ENCODE measurements at places on chromosomes 5 and 9.

GRCh38 chr5:176816043-176816745, 5.8 kb downstream of the UNC5A start:
- no peak for DNase-seq

GRCh38 chr5:163424836-163425235, 12.6 kb upstream of the CCNG1 start:
- DNase-seq: no peak

DNA sequence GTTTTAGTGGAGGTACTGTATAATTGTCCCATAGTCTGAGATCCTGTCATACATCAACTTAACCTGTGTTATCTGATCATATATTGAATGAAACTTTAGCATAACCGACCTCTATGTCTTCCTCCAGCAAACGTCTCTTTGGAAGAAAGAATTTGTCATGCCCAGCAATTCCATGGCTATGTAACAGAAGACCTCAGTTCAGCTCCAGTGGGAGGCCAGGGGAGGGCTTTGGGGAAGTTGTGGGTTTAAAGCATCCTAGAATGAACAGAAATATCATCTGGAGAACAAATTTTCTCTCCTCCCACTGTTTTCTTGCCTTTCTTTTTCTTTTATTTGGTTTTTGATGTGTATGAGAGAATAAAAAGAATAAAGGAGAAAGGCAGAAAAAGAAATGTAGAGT, 164.5 kb downstream of the GAS1 start:
- no peak for DNase-seq

GRCh38 chr9:127181315-127181580, 58.8 kb upstream of the ANGPTL2 start:
- peak; percentile 24 for DNase-seq

GRCh38 chr5:158470764-158471534, 612.0 kb upstream of the CLINT1 start:
- DNase-seq: no peak

DNA sequence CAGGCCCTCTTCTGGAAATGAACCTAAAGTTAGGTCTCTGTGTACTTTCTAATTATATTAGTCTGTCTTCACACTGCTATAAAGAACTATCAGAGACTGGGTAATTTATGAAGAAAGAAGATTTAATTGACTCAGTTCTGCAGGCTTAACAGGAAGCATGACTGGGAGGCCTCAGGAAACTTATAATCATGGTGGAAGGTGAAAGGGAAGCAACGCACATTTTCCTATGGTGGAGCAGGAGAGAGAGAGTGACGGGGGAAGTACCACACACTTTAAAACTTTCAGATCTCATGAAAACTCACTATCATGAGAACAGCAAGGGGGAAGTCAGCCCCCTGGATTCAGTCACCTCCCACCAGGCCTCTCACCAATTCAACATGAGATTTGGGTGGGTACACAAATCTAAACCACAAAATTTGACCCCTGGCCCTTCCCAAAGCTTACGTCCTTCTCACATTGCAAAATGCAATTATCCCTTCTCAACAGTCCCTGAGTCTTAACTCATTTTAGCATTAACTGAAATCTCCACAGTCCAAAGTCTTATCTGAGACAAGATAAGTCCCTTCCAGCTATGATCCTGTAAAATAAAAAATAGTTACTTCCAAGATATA, 40.7 kb downstream of the TRIP13 start:
- DNase-seq: no peak

DNA sequence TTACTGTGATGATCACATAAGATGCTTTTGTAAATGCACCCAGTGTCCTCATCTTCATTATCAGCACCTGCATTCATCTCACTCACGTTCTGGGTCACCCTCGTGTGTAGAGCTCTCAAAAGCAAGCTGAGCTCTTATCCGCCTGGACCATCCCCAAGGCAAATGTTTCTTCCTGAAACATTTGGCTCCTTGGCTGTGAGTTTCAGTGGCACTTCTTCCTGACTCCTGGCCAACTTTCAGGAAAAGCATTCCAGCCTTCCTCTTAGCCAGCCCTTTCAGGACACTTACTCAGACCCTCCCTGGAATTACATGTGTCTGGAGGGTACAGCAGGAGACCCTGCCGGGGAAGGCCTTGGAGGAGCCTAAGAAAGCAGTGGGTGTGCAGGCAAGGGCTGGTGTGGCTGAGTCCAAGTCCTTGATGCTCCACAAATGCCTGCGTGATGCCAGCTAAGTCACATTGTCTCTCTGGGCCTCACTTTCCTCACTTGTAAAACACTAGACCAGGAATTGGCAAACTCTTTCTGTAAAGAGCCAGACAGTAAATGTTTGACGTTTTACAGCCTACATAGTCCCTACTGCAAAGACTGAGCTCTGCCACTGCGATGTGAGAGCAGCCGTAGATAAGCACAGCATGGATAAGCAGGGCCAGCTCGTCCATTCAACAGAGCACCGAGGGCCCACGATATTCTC, 72.1 kb downstream of the PDE6A start:
- DNase-seq: no peak

DNA sequence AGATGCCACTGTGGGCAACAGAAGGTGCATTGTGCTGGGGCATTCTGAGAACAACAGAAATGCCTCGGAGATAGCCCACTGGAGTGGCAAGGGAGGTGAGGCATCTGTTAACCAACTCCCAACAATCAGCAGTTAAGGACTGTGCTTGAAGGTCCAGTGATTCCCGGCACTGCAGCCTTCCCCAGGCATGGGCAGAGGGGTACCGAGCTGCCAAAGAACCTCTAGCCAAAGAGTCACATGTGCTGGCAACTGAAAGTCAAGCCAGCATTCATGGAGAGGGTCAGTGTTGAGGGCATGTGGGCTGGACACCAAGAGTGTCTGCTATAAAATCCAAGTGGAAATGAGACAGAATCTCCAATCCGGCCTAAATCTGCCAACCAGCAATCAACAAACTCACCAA, 149.6 kb downstream of the ASTN2 start:
- no peak for DNase-seq

DNA sequence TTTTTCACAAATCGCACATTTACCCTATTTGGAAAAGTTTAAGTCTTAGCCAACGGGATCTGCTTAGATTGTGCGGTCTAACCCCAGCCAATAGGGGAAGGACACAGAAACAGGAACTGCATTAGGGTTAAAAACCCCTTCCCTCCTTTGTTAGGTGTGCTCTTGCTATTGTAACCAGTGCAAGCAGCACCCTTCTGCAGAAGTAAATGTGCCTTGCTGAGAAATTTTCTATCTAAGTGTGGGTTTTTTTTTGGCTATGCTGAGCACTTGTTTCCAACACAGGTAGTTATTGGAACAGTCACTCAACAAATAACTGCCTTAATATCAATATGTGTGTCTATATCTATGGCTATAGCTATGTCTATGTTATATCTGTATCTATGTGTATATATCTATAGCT, 190.0 kb downstream of the TRIM32 start:
- no peak for DNase-seq

DNA sequence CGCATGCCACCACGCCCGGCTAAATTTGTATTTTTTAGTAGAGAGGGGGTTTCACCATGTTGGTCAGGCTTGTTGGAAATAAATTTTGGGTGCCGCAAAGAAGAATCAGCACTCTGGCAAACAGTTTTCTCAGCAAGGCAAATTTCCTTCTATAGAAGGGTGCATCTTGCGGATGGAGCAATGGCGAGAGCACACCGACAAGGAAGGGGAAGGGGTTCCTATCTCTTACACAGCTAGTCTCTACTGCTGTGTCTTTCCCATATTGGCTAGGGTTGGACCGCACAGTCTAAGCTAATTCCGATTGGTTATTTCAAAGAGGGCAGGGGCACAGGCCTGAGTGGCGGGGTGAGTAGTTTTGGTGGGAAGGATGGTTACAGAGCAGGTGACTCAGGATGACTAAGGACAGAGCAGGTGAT, 707 bp downstream of the GTF3C5 start:
- peak; percentile 68 for DNase-seq

GRCh38 chr5:137896560-137896959, 7.3 kb downstream of the PKD2L2 start:
- DNase-seq: no peak

- no peak for DNase-seq
Observed at GRCh38 chr9:79687131-79687447, 115.3 kb downstream of the TLE4 start.

DNA sequence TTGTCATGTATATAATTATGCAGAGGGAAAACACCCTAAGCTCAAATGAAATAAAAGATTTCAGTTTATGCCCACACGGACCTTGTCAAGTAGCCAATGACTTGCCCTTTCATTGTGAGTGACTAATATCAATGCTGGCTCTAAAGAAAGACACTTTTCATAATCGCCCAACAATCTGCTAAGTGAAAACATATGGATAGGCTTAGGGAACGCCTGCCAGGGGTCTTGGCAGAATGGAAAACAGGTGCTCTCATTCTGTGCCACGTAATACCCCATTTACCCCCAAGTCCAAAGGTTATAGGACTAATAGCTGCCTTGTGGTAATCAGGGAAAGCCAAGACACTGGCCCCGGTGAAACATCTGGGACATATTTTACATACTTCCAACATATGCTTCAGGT, 157.7 kb downstream of the SLF1 start:
- no peak for DNase-seq

DNA sequence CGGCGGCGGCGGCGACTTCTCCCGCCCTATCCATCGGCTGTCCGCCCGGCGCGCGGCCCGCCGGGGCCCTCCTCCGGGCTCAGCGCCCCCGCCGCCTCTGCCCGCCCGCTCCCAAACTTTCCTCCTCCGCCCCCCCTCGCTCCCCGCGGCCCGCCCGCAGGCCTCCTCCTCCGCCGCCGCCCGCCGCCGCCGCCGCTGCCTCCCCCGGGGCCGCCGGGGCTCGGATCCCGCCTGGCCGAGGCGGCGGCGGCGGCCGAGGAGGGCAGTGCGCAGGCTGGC, 460 bp upstream of the PBX3 start:
- DNase-seq: no peak

DNA sequence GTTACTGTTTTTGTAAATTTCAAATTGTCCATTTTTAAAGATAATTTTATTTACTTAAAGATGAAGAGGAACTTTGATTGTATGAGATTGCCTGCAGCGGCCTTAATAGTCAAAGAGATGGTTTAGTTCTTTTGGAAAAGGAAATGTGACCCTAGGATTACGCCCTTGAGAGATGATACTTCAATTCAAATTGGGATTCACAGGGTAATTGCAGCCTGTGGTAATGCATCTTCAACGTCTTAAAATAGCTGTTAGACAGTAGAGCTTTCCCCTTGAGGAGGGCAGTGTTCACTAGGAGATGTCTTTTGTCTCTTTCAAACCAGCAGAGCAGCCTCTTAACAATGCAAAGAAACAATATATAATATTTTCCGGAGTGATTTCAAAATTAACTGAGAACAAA, 127.1 kb downstream of the TAF11L14 start:
- DNase-seq: no peak

DNA sequence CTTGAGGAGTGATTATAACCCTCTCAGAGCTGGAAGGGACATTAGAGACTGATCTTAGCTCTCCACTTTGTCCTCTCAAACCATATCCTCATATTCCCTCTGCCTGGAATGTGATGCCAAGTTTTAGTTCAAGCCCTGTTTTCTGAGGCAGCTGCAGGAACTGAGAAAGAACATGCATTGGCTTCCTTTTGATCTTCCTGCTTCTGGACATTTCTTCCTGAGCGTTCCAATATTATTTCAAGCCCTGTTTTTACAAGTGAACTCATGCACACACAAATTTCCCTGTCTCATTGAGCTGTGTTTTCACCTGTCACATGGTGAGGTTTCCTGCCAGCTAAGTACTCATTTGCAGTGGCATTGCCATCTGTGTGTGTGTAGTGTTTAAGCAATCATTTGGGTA, 17.0 kb downstream of the FOCAD start:
- DNase-seq: no peak

DNA sequence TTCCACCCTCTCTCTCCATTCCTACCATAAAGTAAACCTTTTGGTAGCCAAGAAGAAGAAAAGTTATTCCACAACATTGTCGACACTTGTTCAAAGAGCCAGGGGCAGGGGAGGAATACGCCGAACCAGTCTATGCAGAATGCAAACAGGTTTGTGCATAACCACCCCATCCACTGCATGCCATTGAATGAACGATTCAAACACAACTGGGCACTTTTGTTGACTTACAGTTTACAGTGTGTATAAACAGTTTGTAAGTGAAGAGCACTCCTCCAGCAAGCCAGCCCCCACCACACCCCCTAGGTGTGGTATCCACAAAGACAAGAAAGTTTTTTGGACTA, 6.8 kb upstream of the S1PR3 start:
- DNase-seq: no peak

DNA sequence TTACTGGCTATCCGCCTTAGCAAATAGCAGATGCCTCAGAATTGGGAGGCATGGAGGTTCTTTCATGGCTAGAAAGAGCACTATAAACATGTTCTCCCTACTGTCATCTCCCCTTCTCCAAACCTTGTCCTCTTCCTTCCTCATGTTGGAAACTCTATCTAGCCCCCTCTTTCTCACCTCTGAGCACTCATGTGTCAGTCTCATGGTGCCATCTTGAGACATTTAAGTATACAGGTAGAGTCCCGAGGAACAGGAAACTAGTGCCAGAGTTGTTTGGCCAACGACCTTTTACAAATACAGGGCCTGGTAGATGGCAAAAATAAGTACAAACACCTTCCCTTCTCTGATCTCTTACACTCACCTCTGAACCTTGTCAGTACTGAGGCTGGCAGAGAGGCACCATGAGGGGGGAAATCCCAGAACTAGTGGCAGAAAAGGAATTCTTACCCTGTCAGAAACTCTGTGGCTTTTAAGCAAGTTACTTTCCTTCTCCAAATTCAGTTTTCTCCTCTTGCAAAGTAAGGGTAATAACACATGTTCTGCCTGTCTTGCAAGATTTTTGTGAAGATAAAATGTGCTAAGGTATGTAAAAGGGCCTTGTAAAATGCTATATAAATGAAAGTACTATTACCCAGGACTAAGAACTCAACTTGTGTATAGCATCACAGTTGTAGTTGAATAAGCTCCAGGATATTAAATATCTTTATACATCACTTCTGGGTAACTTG, 94.1 kb upstream of the SNX2 start:
- no peak for DNase-seq

DNA sequence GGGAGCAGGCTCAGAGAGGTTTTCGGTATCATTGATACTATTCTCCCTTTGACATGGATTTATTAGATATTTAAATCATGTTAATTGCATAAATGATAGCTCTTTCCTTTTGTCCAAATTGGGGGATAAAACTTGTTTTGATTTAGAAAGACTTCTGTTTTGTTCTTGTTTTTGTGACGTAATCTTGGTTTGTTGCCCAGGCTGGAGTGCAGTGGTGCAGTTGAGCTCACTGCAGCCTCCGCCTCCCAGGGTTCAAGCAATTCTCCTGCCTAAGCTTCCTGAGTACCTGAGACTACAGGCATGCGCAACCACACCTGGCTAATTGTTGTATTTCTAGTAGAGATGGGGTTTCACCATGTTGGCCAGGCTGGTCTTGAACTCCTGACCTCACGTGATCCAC, 7.1 kb downstream of the MAT2B start:
- DNase-seq: no peak

- DNase-seq: no peak
Observed at GRCh38 chr5:140327589-140327988, 18.8 kb downstream of the HBEGF start.
